ENCODE measurements at places on chromosomes 11 and 22. TPM values are rescaled to one million over a fixed set of nuclear protein-coding genes. Genes with fewer than 3 reads are reported as not detected.

- DNase-seq = no peak
- H3K36me3 ChIP-seq = no peaks in the 10 kb centered on the region
- no peak overlapping the region for H3K4me3 ChIP-seq
- no peak overlapping the region for H3K27ac ChIP-seq
- H3K27me3 ChIP-seq = peaks cover 4% of the 10 kb centered on the region
Measured at GRCh38 chr11:19561011-19561410, 151.6 kb upstream of the NAV2 start.

GRCh38 chr11:80860632-80861031, 1419.8 kb upstream of the TENM4 start:
- no peaks in the 10 kb centered on the region for H3K36me3 ChIP-seq
- H3K27me3 ChIP-seq = no peaks in the 10 kb centered on the region
- no peak overlapping the region for H3K27ac ChIP-seq
- H3K4me3 ChIP-seq = no peak overlapping the region
- no peaks in the 10 kb centered on the region for H3K4me1 ChIP-seq

DNA sequence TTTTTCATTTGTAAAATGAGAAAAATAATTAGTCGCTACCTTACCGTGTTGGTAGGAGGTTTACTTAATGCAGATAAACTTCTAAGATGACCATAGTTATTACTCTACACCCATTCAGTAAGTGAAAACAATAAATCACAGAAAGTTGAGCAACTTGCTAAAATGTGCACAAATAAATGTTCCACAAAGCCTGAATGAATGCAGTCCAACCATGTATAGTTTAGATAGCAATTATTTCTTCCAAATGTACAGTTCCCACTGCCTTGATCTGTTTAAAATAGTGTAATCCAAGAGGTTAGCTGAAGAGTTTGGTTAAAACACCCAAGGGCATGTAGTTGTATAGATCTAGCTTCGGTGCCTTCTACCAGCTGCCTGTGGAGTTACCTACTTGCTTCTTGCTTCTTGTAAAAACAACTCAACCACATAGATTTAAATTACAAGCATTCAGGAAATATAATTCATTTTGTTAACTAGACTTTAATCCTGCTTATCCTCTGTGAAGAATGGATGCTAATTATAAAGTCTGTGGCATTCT, 106.3 kb upstream of the CARD18 start:
- no peak overlapping the region for H3K4me3 ChIP-seq
- no peak for DNase-seq
- H3K36me3 ChIP-seq = no peaks in the 10 kb centered on the region
- no peaks in the 10 kb centered on the region for H3K27me3 ChIP-seq

DNA sequence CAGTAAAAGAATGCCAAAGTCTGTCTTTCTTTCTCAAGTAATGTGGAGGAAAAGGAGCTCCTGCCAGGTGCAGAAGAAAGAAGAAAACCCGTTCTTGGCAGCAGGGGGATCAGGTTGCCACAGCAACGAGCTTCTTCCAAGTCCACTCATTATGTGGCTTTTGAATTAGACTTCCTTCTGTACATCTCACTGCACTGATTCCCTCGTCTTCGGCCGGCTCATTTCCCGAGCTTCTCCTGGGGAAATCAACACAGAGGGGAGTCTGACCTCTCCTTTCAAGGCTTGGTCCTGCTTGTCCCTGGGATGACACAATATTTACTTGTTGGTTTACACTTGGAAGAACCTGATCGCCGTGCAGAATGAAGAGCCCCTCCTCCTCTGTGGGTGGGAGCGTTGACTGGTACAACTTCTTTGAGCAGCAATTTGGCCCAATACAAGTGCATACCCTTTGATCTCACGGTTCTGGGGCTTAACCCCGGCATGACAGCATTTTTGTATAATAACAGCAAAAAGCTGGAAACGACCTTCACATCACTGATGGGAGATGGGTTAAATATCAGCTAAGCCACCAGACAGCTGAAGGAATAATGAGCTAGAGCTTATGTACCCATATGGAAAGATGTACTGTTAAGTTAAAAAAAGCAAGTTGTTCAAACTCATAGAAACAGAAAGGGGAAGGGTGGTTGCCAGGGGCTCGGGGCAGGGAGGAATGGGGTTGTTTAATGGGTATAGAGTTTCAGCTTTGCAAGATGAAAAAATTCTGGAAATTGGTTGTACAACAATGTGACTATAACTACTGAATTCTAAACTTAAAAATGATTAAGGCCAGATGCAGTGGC, 35.4 kb downstream of the MCHR1 start:
- no peak for DNase-seq
- H3K4me1 ChIP-seq = peaks cover 21% of the 10 kb centered on the region
- H3K36me3 ChIP-seq = no peaks in the 10 kb centered on the region
- H3K4me3 ChIP-seq = no peak overlapping the region
- H3K27me3 ChIP-seq = no peaks in the 10 kb centered on the region
- no peak overlapping the region for H3K27ac ChIP-seq

DNA sequence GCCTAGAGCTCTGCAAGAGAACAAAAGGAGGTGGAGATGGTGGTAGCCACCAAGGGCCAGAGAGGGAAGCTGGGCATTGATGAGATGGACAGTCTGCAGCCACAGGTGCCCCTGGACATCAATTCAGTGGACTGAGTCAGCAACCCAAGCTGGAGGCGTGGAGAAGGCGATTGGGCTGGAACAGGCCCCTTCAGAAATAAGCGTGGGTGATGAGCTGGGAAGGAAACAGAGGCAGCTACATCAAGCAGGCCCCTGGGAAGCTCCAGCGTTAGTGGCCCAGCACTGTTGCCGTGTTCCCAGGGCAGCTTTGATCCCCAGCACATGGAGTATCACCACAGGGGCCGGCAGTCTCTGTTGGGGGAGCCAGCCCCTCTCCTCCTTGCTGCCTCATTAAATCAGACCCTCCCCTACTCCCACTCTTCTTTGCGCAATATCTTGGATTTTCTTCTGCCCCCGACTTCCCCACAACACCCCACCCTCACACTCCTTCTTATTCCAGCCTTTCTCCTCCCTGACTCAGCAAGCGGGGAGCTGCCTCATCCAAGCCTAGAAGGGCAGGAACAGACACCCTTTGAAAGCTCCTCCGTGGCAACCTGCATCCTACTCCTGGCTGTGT, 31.7 kb upstream of the OAF start:
- DNase-seq = no peak
- peaks cover 3% of the 10 kb centered on the region for H3K36me3 ChIP-seq
- H3K27ac ChIP-seq = no peak overlapping the region
- no peak overlapping the region for H3K4me3 ChIP-seq
- peaks cover 41% of the 10 kb centered on the region for H3K4me1 ChIP-seq
- H3K27me3 ChIP-seq = no peaks in the 10 kb centered on the region

GRCh38 chr22:27937453-27937852, 18.4 kb upstream of the PITPNB start:
- H3K4me3 ChIP-seq = no peak overlapping the region
- no peak for DNase-seq
- no peak overlapping the region for H3K27ac ChIP-seq
- no peaks in the 10 kb centered on the region for H3K36me3 ChIP-seq
- no peaks in the 10 kb centered on the region for H3K4me1 ChIP-seq

- H3K4me1 ChIP-seq = no peaks in the 10 kb centered on the region
- peaks cover 64% of the 10 kb centered on the region for H3K36me3 ChIP-seq
- no peak for DNase-seq
Measured at GRCh38 chr11:62137276-62137861, 13.6 kb downstream of the INCENP start.

DNA sequence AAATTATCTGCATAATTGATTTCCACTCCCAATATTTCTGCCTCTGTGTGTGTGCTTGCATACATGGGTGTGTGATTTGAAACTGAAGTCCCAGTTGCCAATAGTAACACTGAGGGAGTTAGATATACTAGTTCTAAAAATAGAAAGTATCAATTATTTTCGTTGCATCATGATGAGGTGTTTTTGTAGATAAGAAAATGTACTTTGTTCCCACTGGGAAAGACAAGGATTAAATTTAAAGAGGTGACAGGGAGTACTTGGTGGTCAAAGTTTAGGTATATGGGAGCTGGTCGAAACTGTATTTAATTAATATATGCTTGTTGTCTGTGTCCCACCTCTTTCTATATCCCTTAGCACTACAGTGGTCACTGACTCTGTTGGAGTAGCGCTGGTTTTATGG, 444.5 kb downstream of the NELL1 start:
- peak overlapping the region; percentile 61 for H3K27ac ChIP-seq
- H3K27me3 ChIP-seq = no peaks in the 10 kb centered on the region
- H3K4me1 ChIP-seq = peaks cover 24% of the 10 kb centered on the region
- H3K4me3 ChIP-seq = no peak overlapping the region

DNA sequence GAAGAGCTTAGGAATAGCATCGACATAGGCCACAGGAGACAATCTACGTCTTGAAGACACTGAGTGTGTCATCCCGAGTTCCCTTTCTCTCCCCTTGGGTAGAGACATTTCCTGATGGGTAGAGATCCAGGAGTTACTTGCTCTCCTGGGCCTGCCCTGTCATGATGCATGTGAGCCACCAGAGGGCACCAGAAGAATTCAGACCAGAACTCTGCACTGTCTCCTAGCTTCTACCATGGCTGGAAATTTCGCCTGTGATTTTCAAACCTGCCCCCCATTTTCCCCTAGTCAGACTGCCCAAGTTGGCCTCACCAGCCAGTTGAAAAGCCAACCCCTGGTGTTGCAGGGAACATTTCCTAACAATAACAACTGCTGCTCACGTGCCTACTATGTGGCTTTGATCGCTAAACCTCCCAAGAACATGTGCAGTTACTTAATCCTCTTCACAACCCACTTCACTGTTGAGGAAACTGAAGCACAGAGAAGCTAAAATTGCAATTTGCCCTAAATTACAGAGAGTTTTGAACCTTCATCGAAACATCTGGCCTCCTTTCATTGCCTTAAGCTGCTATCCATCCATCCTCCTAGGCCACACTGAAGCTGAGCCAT, 47.2 kb downstream of the C11orf58 start:
- H3K27ac ChIP-seq = peak overlapping the region; percentile 64
- peaks cover 13% of the 10 kb centered on the region for H3K4me1 ChIP-seq
- H3K27me3 ChIP-seq = no peaks in the 10 kb centered on the region
- DNase-seq = peak; percentile 40
- no peak overlapping the region for H3K4me3 ChIP-seq
- peaks cover 53% of the 10 kb centered on the region for H3K36me3 ChIP-seq

- H3K4me3 ChIP-seq = no peak overlapping the region
- no peak overlapping the region for H3K27ac ChIP-seq
- peaks cover 94% of the 10 kb centered on the region for H3K36me3 ChIP-seq
- no peaks in the 10 kb centered on the region for H3K27me3 ChIP-seq
- no peak for DNase-seq
Measured at GRCh38 chr11:72231396-72232259, 7.1 kb downstream of the INPPL1 start.

BEST1 gene
- polyA plus RNA-seq = 3.9 TPM

MYO7A gene
- polyA plus RNA-seq = 68.4 TPM

ADAMTS15 gene
- 6.3 TPM for polyA plus RNA-seq

KRTAP5-11 gene
- 0.19 TPM for polyA plus RNA-seq

CKAP5 gene
- 52.5 TPM for polyA plus RNA-seq

VSTM5 gene
- 1.9 TPM for polyA plus RNA-seq

AGBL2 gene
- polyA plus RNA-seq = 10.6 TPM

TRAF6 gene
- 21.2 TPM for polyA plus RNA-seq

TIRAP gene
- polyA plus RNA-seq = 13.2 TPM

Data from large intestine (tissue), 12 donors.